ENCODE measurements at places on chromosomes 3 and 15.

GRCh38 chr3:133934996-133935842 is 39.5 kb upstream of the RAB6B start:
- no peak for DNase-seq

DNA sequence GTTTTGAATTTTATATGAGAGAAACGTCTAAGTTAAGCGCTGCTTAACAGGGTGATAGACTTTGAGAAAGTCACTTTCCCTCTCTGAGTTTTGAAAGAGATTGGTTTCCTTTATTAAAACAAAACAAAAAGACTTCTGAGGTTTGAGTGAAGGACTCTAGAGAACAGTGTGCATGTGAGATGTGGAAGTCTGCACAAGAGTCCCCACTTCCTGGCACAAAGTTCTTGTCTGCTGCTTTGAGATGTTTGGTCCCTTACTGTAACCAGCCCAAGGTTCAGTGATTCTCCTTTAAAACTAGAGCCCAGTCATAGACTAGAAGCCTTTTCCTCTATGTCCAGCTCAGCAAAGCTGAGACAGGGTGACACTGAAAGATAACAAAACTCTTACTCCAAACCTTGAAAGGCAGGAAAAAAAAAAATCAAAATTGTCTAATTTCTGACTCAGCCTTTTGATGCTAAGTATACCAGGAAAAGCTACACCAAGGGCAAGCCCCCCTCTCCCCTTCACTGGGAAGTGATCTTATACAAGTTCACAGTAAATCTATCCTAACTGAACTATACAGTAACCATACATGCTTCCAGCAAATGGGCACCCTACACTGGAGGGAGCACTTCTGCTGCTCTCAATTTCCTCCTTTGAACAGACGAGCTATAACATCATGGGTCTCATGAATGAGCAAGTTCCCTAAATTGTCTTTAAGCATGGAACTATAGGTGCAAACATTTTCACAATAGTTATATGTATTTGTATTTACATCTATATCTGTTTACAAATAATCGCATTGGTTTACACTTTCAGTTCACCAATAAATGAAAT is 2.3 kb downstream of the POPDC2 start:
- no peak for DNase-seq

GRCh38 chr15:72358650-72359171 is 17.1 kb downstream of the HEXA start:
- DNase-seq: no peak

- no peak for DNase-seq
These were observed 105.0 kb upstream of the GAP43 start for GRCh38 chr3:115518100-115518852.

GRCh38 chr3:33751336-33751735 is 33.3 kb upstream of the CLASP2 start:
- no peak for DNase-seq

DNA sequence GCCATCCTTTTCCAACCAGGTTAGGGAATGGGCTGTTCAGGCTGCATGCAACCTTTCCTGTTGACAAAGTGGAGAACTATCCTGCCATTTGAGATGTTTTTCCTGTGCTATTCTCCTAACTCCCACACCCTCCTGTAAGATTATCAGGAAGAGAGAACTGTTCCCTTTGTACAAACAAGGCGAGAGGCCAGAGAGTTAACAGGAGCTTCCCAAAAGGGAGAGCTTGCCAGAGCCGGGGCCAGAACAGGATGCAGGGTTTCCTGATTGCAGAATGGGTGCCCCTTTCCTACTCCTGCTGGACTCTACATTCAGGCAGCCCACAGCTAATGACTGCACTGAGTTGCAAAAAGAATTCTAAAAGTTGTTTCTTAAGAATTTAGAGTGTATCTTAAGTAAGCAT is 17.1 kb downstream of the PML start:
- no peak for DNase-seq

GRCh38 chr3:186361762-186362536 is at the start of gene DGKG:
TSS of gene DGKG (minus strand) at chr3:186362234. CDS start at chr3:186320459, 41,775 bp downstream.
- DNase-seq: no peak

- no peak for DNase-seq
These were observed 40.2 kb upstream of the LPP start for GRCh38 chr3:188113756-188114155.

DNA sequence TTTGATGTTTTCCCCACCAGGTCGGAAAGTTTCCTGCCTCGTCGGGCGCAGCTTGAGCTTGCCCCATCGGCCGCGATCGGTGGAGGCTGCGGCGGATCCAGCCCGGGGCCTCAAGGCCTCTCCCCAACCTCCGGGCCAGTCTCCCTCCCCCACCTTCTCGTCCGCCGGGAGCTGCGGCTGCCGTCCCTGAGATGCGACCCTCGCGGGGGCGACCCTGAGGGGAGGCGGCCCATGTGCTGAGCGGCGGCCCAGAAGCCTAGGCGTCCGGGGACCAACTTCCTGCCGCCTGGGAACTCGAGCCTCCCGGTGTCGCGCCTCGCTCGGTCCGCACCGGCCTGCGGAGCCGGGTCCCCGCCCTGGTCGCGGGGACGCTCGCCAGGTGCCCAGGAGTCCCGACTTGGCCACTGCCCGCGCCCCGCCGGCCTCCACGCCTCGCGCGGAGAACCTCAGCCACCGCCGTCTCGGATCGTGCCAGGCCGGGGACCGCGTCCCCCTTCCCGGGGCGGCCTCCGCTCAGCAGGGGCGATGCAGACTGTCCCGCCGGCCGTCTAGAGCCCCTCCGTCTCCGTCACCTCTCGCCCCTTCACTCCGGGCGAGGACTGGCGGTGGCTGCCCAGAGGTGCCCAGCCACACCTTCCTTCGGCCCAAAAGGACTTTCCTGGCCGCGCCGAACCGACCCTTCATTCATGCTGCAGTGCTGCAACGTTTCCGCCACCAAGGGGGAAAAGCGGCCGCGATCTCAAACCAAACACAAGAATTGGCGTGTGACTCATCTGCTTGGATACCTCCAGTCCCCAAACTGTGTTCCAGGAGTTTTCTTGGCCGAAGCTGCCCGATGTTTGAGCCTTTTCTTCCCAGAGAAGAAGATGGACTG is 656 bp downstream of the SLMAP start:
- no peak for DNase-seq

- DNase-seq: no peak
These were observed 145.5 kb upstream of the TPM1 start for GRCh38 chr15:62896969-62897486.

DNA sequence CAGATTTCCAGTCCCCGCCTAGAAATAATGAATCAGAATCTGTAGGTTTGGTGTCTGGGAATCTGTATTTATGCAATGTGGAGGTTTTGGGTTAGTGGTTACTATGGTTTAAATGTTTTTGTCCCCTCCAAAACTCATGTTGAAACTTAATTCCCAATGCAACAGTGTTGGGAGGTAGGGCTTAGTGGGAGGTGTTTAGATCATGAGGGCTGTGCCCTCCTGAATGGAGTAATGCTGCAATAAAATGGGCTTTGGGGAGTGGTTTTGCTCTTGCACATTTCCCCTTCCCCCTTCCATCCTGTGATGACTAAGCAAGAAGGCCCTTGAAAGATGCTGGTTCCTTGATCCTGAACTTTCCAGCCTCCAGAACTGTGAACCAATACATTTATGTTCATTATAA is 9.2 kb upstream of the RFC4 start:
- no peak for DNase-seq

GRCh38 chr3:123753286-123753685 is 130.8 kb downstream of the MYLK start:
- no peak for DNase-seq

GRCh38 chr3:56458496-56459103 is 9.7 kb downstream of the ERC2 start:
- DNase-seq: no peak

GRCh38 chr3:105436687-105437086 is 70.0 kb downstream of the ALCAM start:
- DNase-seq: no peak

DNA sequence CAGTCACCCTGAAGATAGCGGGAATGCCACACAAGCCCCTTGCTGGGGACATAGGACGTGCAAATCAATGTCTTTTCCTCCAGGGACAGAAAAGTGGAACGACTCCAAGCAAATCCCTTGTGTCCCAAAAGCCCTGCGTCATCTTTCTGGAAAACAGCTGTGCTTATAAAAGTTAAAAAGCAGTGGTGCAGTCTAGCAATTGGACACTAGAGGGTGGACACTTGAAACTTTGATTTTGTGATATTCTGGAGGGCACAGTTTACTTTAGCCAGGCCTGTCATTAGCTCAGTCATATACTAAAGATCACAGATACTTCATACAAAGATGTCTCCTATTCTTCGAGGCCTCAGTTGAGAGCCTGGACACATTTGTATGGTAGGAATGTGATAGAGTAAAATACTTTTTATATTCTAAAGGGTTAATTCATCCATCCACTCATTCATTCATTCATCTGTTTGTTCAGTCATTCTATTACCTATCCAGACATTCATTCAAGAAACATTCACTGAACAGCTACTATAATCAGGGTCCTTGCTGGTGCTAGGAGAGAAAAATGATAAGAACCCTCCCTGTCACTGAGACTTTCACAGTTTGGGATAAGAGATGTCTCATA is 63.8 kb upstream of the ANKRD34C start:
- DNase-seq: no peak

GRCh38 chr3:9879830-9880549 is at the start of gene CIDEC:
TSS of gene CIDEC (minus strand) at chr3:9880253. CDS start at chr3:9878486, 1,767 bp downstream.
- DNase-seq: no peak

DNA sequence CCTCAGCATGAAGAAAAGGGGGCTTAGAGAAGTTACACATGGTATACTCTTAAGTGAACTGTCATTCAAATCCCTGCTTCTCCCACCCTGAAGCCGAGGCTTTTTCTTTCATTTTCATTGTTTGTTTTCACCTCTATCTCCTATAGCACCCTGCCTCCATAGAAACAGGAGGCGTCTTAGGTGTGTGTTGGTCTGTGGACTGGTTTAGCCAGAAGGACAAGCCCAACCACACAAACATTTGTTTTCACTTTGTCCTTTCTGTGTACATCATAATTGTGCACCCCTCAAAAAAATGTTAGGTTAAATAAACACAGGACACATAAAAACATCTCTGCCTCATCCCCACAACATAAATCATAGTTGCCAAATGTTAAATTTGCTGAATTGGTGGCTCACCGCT is 73.3 kb upstream of the UBE2E2 start:
- no peak for DNase-seq

- DNase-seq: no peak
These were observed 123.6 kb upstream of the VEPH1 start for GRCh38 chr3:157626817-157627216.

DNA sequence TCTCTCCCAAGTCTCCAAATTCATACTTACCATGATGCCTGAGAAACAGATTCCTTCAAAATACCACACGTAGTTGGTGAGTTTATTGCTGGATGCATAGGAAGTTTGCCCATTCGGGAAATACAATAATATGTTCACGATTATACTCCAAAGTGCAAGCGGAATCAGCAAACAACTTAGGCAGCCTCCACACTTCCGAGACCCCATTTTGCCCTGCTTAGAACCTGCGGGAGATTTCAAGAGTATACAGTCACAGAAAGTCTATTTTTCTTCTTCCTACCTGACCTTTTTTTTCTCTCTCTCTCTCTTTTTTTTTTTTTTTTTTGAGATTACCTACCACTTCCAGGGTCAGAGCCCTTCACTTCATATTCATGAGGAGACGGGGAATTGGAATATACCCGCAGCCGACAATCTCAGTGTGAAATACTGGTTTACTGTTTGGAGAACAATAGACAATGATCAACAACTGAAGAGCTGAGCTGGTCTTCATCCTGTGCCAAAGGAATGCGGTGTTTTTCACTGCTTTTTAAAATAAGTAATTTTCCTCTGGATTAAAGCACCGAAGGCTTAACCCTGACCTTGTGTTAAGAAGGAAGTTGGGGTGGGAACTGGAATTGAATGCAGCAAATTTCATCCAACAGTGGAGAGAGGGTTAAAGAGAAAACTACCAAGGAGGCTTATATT is at the start of gene TM4SF18:
TSS of gene TM4SF18 (minus strand) at position 461 of the 684 bp plus-strand sequence. CDS start at position 207, 254 bp downstream.
- no peak for DNase-seq

- no peak for DNase-seq
These were observed 2.3 kb downstream of the XYLB start for GRCh38 chr3:38348903-38349302.

DNA sequence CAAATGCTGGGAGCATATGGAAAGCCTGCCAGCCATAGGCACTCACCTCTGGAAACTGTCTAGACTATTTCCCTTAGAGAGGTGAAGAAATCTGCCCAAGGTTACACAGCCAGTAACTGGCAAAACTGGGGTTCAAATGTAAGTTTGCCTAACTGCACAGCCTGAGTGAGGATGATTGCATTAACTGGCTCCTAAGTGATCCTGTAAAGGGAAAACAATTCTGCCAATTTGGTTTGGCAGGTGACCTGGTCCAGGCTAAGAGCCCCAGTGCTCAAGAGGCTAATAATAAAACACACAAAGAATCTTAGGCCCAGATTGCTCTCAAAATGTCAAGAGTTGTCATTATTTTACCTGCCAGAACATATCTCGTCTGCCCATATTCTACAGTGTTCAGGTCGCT is 43.9 kb upstream of the SPRED1 start:
- no peak for DNase-seq

DNA sequence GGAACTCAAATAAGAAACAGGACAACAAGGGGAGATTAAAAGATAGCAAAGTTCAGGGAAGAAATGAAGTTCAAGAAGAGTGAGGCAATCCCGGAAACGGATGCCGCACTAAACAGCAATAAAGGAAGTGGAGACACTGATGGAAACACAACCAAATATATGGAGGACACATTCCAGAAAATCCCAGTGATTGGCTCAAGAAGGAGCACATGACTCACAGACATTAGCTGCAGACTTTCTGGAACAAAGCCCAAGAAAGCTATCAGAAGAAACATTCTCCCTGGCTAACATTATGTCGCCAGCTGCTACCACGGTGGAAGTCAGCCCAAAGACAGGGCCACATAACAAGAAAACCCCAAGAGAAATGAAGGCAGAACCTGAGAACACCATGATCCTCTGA is 18.1 kb upstream of the VGLL4 start:
- no peak for DNase-seq

- no peak for DNase-seq
These were observed 58.9 kb downstream of the TLE3 start for GRCh38 chr15:70038730-70039392.

GRCh38 chr3:141392897-141393734 is 24.8 kb downstream of the ZBTB38 start:
- DNase-seq: no peak

GRCh38 chr3:170816841-170817240 is 53.2 kb downstream of the RPL22L1 start:
- DNase-seq: no peak

GRCh38 chr15:52278636-52279367 is 16.8 kb downstream of the MYO5C start:
- DNase-seq: no peak

DNA sequence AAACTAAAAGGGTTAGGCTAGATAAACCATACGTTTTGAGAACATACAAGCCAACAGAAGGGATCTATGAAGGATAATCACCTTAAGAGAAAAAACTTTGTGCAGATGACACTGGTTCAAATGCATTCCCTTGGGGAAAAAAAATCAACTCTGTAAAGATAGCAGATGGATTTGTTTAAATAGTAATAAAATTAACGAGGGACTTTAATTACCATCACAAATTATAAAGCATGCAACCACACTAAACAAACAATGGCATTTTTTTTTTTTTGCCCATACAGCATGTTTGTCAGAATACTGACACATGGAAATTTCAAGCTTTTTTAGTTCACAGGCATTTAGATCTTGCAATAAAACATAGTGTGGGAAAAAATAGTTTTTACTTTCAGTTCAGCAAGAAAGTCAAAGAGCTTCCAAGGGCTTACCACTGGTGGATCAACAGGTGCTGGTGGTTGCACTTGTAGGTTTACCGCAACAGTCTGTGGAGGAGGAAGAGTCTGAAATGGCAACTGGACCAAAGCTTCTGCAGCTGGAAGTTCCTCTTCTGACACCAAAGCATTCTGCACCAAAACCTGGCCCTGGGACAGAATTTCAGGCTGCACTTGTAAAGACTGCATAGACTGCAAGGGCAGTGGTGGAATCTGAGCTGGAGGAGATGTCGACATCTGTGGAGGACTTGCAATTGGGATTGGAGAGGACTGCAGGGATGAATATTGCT is 53.1 kb downstream of the PHC3 start:
- DNase-seq: no peak

Measured in stimulated activated naive CD4-positive, alpha-beta T cell (primary cell).